Mesenteric fat pad (tissue), 1 donor: ENCODE measurements at places on chromosomes 7 and 10. TPM values are rescaled to one million over a fixed set of nuclear protein-coding genes. Genes with fewer than 3 reads are reported as not detected.

DNA sequence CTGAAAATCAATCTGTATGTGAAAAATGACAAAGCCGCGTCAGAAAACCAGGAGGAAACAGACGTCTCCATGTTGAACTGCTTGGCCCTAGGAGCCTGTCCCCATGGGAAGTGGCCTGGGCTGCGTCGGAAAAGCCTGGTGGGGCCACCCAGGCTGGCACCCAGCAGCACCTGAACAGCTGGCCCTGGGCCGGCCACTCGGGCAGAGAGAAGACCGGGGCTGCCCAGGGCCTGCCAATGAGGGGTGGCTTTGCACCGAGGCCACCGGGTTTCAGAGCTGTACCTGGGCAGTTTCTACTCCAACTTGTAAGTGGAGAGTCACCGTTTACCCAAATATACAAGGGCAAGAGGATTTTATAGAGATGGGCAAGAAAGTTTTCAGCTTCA, 1.1 kb upstream of the FUOM start:
- DNase-seq, result no peak

DNA sequence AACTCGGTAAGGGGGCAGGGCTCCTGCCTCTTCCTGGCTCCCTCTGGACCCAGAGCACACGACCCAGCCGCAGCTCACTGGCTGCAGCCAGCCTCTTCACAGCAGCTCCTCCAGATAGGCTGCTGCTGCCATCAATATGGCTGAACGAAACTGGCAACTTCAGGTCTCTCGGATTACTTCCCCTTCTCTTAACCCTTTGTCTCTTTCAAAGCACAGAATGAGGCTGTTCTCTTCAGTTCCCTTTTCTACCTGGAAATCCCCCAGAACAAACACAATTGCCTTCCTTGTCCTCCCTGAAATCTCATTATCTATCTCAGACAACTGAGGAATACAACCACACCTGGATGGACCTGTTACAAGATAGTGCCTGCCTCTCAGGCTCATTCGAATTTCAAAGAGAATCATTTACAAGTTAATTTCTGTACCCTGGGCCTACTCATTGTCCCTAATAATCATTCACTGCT, 193.4 kb upstream of the MBL2 start:
- no peak for DNase-seq

PSD gene
- not detected for total RNA-seq

- DNase-seq, result no peak
Measured at GRCh38 chr10:97898429-97898828, 48.8 kb downstream of the GOLGA7B start.

DNA sequence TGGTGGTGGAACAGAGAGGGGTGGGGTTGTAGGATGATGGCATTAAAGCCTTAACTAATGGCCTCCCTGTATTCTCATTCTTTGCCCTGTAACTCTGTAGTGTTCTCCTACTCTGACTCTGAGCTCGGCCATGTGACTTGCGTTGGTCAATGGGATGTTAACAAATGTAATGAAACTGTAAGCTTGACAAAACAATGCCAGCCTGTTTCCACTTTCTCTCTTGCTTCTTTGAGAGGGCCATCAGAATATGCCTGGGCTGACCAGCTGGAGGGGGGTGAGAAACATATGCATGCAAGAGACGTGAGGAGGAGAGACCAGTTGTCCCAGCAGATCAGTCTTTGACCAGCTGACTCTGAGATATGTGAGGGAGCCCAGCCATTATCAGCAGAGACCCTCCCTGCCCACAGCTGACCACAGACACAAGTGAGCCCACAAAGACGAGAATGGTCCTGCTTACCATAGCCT, 100.6 kb downstream of the ICA1 start:
- DNase-seq, result no peak

CBLL1 gene
- 23.8 TPM for total RNA-seq

KCNIP2 gene
- 151 TPM for total RNA-seq

- DNase-seq, result no peak
Measured at GRCh38 chr7:21767300-21767900, 178.3 kb downstream of the CDCA7L start.

- no peak for DNase-seq
Measured at GRCh38 chr7:30163231-30163894, 28.6 kb downstream of the MTURN start.

GRCh38 chr10:100824886-100825285, 79.5 kb downstream of the PAX2 start:
- peak; percentile 55 for DNase-seq
